ENCODE measurements at places on chromosomes 7 and 10.

DNA sequence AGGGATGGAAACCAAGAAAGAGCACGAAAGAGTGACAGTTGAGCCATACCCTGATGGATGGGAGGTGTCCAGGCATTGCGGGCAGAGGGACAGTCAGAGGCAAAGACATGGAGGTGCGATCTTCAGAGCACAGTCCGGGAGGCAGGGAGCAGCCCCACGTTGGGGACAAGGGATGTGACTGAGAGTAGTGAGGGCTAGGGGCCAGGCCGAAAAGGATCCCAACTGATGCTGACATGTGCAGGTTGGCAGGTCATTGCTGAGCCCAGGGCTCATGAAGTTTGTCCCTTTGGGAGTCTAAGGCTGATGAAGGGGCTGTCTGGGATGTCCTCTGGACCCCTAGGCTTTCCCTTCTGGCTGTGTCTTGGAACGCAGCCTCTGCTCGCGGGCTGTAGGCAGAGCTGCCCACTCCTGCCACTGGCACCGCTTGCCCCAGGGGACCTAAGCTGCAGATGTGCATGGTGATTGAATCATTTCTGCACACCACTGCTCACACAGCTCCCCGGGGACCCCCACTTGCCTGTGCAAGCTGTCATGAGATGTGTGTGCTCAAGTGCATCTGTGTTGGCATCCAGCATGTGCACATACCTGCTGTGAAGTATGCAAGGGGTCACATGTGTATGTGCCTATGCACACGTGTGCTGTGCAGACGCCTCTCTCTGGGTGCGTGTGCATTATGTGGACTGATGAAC lies 125.1 kb downstream of the ZMIZ1 start:
- no peak for DNase-seq

- no peak for DNase-seq
These were observed 153.9 kb downstream of the BMPER start for GRCh38 chr7:34059136-34059828.

GRCh38 chr10:74968667-74969061 lies 142.3 kb downstream of the KAT6B start:
- DNase-seq: no peak

DNA sequence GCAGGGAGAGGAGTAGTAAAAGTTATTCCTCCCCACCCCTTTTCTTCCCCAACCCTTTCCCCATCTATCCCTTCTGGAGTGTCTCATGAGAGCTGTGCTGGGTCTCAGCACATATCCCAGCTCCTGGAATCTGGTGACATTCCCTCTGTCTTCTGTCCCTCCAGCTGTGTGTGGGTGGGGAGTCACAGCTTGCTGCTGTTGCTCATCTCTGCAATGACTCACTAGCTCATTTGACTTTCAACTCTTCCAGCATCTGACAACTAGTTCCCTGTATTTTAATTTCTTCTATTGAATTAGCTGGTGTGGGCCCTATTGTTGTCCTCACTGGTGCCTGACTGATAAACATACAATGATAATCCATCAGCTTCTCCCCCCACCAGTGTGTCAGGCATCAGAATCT lies 198.9 kb upstream of the AUTS2 start:
- no peak for DNase-seq

DNA sequence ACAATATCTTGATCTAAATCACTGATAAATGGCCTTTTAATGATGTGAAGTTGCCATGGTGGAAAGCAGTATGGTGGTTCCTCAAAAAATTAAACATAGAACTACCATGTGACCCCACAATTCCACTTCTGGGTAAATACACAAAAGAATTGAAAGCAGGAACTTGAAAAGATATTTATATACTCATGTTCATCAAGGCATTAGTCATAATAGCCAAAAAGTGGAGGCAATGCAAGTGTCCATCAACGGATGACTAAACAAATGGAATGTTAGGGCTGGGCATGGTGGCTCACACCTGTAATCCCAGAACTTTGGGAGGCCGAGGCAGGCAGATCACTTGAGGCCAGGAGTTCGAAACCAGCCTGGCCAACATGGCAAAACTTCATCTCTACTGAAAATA lies 2.0 kb upstream of the DNAJC12 start:
- no peak for DNase-seq

DNA sequence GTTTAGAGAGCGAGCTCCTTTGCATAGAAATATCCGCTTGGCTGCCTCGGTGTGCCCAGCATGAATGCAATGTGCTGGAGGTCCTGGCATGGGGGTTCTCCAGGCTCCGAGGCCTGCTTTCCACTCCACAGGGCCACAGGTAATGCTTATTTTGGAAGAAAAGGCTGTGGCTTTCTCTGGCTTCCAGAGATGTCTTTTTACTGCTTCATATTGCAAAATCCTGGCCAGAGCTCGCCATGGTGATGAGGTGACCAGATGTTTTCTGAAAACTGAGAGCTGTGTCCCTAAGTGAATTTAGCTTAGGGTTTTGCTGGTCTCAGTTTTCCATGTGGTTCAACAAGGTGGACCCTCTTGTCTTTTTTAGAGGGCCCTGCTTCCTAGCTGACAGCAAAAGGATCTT lies 65.2 kb downstream of the BMPER start:
- no peak for DNase-seq

- DNase-seq: no peak
These were observed 90.6 kb upstream of the ODAD2 start for GRCh38 chr10:28089467-28089866.

Measured in stimulated activated CD8-positive, alpha-beta memory T cell treated with anti-CD3 and anti-CD28 coated beads, Interleukin-4, amount 100 ng/mL, for 48 hours (primary cell).